Stimulated activated CD4-positive, alpha-beta T cell treated with anti-CD3 and anti-CD28 coated beads, Interleukin-4, amount 100 ng/mL, for 48 hours (primary cell): ENCODE measurements at places on chromosomes 13 and 19.
A peak's percentile ranks its signal among the peaks of the same experiment; 100 is the strongest.

DNA sequence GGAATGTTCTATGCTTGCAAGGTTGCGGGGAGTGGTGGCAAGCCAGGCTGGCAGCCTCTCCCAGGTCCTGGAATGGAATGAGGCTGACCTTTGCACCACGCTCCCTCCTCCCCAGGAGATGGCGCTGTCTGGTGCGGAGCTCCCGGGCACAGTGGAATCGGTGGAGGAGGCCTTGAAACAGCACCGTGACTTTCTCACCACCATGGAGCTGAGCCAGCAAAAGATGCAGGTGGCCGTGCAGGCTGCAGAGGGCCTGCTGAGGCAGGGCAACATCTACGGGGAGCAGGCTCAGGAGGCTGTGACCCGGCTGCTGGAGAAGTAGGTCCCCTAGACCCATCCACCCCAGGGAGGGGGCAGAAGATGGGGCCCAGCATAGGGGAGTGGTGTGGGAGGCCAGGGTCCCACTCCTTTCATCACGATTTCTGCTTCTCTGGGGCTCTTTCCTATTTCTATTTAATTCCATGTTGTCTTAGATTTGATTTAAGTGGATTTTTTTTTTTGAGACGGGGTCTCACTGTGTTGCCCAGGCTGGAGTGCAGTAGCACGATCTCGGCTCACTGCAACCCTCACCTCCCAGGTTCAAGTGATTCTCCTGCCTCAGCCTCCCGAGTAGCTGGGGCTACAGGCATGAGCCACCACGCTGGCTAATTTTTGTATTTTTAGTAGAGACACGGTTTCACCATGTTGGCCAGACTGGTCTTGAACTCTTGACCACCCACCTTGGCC, 53.2 kb upstream of the SHKBP1 start:
- DNase-seq: peak; percentile 46

- DNase-seq: no peak
Measured at GRCh38 chr13:49629196-49629938, 1.1 kb downstream of the ARL11 start.

DNA sequence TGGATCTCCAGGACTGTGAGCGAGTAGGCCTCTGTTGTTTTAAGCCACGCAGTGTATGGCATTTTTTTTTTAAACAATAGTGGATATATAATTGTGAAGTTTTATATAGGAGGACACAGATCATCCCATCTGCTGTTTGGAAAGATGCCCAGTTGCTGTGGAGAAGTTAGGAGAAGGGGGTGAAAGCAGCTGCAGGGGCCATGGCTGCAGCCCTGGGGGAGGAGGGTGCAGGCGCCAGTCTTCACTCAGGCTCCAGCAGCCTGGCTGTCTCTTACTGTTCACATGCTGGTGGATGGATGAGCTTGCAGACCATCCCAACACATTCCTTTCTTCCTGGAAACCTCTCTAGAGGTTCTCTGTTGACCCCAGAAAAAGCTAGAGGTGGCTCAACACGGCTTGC, 242.3 kb downstream of the TEX29 start:
- DNase-seq: no peak

DNA sequence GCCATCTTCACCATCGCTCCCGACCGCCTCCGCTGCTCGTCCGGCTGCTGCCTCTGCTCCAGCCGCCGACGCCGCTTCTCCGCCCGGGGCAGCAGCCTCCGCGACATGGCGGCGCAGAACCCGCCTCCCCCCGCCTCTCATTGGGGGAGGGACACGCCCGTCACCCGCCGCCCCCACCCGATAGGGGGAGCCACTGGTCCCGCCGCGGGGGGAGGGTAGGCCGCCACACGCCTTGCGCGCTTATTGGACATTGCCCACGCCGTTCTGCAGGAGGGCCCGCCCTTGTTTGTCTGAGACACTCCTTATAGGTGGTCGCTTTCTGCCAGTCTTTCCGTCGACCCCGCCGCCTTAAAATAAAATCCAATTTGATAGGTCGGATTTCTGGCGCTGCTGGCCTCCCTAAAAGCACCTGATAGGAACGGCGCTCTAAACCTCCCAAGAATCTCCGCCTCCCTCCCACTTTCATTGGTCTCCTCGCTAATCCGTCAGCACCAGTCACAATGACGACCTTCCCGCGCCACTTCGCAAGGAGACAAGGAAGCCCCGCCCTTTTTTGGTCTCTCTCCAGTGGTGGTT, at the start of gene HNRNPL:
Gene HNRNPL (minus strand): TSS at position 127 of the 576 bp plus-strand sequence. CDS start 20 bp downstream, at position 107.
- peak; percentile 98 for DNase-seq

GRCh38 chr13:31199849-31200636, at the start of gene B3GLCT:
Gene B3GLCT (plus strand): TSS chr13:31199975. CDS start chr13:31200085, 110 bp downstream.
- peak; percentile 69 for DNase-seq

GRCh38 chr13:109369353-109370052, 416.9 kb downstream of the IRS2 start:
- DNase-seq: no peak

DNA sequence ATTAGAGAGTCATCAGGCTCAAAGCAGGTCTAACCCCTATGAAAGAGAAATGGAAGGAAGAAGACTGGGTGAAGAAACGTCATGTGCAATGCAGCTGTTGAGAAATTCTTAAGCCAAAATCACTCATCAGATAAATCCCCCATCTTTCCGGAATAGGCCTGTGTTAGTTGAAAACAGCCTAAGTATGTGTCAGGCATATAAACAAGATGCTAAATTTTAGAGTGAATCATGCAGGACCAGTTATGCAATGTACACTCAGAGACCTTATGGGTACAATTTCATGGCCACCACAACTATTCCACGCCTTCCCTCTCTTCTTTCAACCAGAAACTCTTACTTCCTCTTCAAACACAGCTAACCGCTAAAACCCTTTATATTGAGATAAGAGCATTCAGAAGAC, 717.7 kb upstream of the ATXN8OS start:
- DNase-seq: no peak

- no peak for DNase-seq
Measured at GRCh38 chr13:98482476-98483444, 94.1 kb downstream of the STK24 start.

GRCh38 chr13:33263976-33264619, 21.5 kb downstream of the STARD13 start:
- DNase-seq: no peak

DNA sequence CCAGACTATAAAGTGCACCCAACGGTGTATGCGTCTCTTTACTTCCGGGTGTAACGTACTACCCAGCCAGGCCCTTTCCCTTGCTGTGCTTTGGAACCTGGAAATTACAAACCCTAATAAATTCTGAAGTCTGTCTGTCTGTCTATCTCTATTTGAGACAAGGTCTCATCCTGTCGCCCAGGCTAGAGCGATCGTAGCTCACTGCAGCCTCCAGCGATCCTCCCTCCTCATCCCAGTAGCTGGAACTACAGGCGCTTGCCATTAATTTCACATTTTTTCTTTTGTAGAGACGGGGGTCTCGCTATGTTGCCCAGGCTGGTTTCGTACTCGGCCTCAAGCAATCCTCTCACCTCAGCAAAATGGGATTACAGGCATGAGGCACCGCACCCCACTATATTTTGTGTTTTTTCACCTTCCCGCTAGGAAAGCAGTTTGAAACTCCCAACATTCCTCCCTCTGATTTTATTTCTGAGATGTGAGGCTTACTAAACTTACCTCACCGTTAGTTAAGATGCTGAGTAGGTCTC, 469 bp upstream of the RNF6 start:
- DNase-seq: no peak

DNA sequence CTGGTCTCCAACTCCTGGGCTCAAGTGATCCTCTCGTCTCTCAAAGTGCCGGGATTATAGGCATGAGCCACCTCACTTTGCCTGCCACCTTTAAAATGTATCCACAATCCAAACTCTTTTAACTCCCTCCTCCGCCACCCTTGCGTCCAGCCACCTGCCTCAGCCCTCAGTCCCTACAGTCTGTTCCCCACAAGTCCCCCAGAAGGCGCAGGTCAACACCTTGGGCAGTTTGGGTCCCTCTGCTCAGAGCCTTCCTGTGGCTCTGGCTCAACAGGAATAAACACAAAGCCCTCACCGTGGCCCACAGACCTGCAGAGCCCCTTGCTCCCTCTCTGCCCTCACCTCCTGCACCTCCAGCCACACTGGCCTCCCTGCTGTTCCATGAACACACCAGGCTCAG, 7.5 kb upstream of the EMC10 start:
- DNase-seq: no peak

GRCh38 chr13:76163761-76164160, 527.6 kb downstream of the LMO7 start:
- no peak for DNase-seq
